ENCODE measurements at places on chromosomes 4 and X. TPM values are rescaled to one million over a fixed set of nuclear protein-coding genes. Genes with fewer than 3 reads are reported as not detected.

GRCh38 chr4:107380190-107380589, 339.8 kb downstream of the PAPSS1 start:
- DNase-seq: no peak

GRCh38 chr4:90443231-90443630, 316.0 kb downstream of the CCSER1 start:
- no peak for DNase-seq

DNA sequence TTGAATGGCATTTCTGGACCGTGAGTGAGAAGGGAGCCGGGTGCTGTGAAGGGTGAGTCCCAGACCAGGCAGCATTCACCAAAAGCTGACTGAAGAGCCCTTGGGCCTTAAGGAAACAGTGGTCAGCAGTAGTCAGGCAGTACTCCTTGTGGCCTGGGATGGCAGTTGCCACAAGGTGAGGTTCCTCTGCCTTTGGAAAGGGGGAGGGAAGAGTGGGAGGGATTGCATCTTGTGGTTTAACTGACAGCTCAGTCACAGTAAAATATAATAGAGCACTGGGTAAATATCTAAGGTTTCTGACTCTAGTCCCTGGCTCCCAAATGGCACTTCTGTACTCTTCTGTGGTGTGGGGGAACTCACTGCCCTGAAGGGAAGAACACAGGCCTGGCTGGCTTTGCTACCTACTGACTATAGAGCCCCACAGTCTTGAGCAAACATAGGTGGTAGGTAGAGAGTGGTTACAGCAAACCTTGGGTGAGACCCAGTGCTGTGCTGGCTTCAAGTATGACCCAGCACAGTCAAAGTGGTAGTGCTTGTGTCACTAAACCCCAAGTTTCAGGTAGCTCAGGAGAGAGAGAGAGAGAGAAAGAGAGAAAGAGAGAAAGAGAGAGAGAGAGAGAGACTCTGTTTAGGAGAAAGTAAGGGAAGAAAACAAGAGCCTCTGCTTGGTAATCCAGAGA, 154.2 kb downstream of the TEX11 start:
- no peak for DNase-seq

DNA sequence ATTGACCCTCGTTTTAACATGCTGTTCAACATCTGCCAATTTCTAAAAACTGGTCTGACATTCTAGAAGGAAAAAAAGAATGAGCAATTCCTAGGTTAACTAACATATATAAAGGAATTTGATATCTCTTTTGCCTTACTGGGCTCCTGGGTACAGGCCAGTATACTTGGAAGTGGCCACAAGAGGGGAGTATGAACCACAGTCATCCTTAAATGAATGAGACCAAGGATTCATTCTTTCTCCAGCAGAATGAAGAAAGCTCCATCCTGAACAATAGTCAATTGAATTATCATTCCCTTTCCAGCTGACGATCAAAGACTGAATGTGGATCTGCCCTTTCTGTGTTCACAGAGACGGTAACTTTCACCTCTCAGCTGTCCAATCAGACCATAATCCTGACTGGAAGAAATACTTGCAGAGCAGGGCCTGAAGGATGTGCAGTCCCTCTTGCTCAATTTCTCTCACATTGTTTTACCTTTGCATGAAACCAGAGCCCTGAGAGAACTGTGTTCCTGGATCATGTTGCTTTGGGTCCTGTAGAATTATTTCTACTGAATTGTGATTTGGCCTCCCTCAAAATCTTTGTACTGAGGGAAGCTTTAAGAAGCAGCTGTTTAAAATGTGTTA, 14.8 kb upstream of the SPARCL1 start:
- no peak for DNase-seq

DNA sequence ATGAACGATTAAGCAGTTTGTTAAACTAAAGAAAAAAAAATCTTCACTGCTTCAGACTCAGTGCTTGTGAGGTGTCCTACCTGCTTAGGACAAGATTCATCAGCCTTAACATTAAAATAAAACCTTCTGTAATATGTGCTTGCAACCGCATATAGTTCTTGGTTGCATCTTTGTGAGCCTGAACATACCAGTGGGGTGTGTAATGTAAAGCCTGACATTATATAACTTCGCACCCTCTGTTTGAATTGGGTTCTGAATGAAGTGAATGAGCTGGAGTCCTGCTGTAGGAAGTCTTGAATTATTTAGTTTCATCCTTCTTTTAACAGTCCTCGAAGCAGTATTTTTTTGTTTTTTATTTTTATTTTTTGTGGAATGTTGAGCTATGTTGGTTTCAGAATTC, 3.1 kb downstream of the KDM6A start:
- DNase-seq: no peak

DNA sequence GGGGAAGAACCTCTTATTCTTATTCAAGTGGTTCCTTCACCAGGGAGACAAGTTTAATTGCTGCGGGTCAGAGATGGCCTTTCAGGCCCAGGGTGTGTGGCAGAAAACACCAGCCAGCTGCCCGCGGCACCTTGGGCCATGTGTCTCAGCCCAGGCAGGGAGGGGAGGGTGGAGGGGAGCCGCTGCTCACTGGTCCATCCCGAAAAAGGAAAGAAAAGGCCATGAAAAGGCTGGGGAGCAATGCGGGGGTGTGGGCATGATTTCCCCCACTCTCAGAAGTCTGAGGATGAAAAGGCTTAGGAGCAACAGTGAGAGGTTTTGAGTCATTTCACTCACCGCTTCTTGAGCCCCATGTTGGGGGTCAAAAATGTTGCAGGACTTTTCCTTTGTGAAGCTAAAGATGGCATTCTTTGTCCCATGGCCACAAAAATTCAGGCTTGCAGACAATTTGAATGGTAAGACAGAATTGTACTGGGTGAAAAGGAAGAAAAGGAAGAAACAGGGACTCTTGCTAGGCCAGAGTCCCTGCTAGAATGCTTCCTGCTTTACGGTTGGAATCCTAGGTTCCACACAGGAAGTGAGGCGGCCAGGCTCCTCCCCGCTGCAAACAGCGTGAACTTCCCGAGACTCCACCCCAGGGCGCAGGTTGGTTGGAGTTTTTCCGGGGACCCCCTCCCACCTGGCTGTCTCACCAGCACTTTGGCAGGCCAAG, 17.4 kb upstream of the FAM47E start:
- no peak for DNase-seq

DNA sequence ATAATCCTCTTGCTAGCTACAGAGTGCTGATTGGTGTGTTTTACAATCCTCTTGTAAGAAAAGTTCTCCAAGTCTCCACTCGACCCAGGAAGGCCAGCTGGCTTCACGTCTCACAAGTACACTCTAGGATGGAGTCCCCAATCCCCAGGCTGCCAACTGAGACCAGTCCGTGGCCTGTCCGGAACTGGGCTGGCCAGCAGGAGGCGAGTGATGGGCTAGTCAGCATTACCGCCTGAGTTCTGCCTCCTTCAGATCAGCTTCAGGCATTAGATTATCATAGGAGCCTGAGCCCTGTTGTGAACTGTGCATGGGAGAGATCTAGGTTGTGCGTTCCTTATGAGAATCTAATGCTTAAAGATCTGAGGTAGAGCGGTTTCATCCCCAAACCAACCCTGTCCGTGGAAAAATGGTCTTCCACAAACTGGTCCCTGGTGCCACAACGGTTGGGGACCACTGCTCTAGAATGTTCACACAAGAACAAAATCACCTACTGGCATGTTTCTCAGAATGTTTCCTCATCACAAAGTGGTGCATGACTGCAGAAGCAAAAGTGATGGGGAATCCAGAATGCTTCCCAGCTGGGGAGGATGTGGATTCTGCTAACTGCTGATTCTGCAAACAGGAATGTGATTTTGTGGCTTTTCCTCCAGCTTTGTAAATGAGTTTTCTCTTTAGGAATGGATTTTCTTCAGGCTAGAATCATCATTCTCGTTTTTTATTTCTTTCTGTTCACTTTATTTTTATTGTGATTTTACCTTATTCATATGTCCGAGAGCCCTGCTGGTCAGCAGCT, 40.9 kb downstream of the SEPTIN11 start:
- DNase-seq: no peak

The HAND2 gene
- total RNA-seq: 3.3 TPM

GRCh38 chrX:118717678-118718391, 9.6 kb upstream of the IL13RA1 start:
- no peak for DNase-seq

GRCh38 chr4:98994474-98995182, 893 bp upstream of the METAP1 start:
- DNase-seq: no peak

- no peak for DNase-seq
These were observed 48.8 kb downstream of the SPOCK3 start for GRCh38 chr4:167185465-167185864.

The RTL5 gene
- total RNA-seq: 0.75 TPM

The AADAT gene
- 4.9 TPM for total RNA-seq

DNA sequence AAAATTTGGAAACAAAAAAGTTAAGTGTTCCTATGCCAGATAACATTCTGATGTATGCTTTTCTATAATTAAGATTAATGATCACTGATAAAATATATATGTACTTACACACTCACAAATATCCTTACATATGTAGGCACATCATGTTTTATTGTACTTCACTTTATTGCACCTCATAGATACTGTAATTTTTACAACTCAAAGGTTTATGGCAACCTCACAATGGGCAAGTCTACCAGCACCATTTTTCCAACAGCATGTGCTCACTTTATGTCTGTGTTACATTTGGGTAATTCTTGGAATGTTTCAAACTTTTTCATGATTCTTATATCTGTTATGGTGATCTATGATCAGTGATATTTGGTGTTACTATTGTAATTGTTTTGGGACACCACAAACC, 57.8 kb upstream of the GPRIN3 start:
- peak; percentile 12 for DNase-seq

DNA sequence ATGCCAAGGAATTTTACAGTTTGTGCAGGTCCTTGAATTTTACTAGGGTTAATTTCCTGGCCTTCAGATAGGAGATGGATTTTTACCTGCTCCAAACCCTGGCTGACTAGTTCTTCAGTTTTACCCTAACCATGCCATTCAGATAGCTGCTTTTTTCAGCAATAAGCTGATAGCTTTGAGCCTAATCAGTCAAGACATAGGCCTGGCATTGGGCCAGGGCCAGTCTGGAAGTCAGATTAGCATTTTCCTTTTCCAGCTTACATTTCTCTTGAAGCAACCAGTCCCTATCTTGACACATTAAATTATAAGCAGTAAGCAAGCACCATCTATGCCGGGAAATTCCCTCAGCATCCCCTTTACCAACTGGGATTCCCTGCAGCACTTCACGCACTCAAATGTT, 177.1 kb downstream of the ADGRA3 start:
- DNase-seq: no peak

Data from mucosa of descending colon (tissue), 3 donors.